NCI-H1436 (cell line): ENCODE measurements at places on chromosomes 11 and 22.

- DNase-seq = no peak
Measured at GRCh38 chr22:21067901-21068680, 22.3 kb downstream of the LRRC74B start.

DNA sequence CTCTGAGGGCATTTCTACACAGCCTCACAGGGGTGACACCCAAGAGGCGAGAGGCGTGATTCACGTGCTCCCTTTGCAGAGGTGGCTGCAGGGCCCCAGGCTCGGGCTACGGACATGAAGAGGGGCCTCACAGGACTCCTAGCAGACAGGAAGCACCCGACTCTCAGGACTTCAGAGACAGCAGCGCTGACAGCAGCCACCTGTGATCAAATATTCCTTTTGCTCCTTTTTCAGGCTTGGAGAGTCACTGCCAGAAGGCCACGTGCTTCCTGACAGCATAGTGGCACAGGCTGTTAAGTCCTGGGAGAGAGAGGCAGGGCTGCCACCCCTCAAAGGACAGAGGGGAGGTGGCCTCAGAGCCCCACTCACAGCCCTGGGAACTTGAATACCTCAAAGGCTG is 348.9 kb downstream of the CADM1 start:
- no peak for DNase-seq

DNA sequence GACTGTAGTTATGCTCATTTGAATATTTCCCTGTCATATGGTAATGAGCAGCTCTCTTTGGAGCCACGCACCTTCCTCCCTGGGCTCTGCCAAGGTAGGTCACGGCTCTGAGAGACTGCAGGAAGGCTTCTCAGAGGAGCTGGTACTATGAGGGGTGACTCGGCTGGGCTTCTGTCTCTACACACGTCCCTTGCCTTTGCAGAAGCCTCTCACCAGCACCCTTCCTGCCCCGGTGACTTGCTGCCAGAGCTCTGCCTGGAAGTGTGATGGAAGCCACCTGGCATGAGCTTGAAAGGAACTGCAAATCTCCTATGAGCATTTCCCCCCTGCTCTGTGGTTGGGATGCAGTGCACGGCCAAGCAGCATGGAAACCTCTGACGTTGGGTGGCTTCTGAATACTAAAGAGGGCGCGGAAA is 74.2 kb downstream of the KIRREL3 start:
- no peak for DNase-seq

DNA sequence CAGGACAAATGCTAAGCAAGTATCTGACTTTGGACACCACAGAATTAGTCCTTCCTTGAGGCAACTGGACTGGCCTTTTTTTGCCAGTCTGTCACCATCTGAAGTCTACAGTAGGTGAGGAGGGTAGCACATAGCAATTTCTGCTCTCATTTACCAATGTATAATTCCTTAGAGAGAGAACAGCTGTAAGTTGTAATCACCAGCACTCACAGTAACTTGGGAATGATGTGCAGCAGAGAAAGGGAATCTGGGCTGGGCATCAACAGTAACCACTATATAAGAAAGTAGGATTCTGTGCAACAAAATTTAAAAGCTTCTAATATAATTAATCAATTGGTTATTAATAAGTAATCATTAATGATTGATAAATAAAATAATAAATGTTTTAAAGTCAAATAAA is 86.3 kb upstream of the FAT3 start:
- DNase-seq = no peak

DNA sequence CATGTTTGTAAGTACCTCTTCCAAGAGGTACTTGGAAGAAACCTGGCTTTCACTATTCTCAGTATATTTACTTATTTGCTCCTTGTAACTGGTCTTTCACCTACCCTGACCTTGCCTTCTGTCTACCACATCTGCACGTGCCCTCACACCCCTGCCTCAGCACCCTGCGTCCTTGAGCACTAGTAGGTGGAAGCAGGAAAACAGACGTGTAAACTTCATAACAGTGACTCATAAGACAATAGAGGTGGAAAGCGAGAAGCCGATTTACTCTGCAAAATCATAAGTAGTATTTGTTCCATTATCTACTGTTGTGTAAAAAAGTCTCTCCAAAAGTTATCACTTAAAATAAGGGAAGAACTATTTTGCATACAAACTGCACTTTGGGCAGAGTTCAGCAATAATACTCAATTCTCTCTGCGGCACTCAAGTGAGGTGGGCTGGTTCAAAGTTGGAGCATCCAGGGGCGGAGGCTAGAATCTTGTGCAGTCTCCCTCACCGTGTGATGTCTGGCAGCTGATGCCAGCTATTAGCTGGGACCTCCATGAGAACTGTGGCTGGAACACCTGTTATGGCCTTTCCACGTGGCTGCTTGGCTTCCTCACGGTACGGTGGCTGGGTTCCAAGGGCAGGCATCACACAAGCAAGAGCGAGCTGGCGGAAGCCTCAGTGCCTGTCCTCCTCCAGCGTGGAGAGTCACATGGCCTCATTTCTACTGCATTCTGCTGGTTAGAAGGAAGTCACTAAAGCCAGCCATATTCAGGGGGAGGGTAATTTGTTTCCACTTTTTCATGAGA is 30.4 kb downstream of the PACS1 start:
- peak; percentile 1 for DNase-seq

GRCh38 chr11:1827095-1827813 is 7.5 kb upstream of the SYT8 start:
- DNase-seq = peak; percentile 7

DNA sequence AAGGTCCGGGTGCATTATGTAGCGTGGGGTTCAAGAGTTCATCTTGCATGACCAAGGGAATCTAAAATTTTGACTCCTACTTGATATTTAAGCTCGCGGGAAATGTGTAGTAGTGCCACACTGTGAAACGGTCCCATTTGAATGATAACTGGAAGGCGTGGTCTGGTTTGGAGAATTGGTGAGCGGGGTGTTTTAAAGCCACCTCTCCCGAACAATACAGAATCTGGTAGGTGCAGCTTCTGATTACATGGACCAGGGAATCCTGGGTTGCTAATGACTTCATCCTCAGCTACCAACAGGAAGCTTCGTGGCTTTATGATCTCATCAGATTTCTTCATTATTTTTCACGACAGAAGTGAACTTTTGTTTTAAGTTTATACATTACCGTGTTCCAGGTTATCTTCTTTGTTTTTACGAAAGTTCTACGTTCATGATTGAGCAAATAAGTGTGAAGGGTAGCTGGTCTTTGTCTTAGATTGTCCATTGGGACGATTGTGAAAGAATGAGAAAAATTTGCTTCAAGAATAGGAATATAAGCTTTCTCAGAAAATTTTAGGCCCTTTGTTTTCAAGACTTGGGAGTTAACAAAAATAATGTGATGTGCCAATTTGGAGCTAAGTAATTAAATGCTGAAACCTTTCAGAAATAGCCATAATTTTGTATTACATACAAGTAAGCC is 1.7 kb downstream of the QSER1 start:
- DNase-seq = peak; percentile 54

GRCh38 chr11:32081129-32081641 is 9.7 kb upstream of the RCN1 start:
- DNase-seq = no peak

DNA sequence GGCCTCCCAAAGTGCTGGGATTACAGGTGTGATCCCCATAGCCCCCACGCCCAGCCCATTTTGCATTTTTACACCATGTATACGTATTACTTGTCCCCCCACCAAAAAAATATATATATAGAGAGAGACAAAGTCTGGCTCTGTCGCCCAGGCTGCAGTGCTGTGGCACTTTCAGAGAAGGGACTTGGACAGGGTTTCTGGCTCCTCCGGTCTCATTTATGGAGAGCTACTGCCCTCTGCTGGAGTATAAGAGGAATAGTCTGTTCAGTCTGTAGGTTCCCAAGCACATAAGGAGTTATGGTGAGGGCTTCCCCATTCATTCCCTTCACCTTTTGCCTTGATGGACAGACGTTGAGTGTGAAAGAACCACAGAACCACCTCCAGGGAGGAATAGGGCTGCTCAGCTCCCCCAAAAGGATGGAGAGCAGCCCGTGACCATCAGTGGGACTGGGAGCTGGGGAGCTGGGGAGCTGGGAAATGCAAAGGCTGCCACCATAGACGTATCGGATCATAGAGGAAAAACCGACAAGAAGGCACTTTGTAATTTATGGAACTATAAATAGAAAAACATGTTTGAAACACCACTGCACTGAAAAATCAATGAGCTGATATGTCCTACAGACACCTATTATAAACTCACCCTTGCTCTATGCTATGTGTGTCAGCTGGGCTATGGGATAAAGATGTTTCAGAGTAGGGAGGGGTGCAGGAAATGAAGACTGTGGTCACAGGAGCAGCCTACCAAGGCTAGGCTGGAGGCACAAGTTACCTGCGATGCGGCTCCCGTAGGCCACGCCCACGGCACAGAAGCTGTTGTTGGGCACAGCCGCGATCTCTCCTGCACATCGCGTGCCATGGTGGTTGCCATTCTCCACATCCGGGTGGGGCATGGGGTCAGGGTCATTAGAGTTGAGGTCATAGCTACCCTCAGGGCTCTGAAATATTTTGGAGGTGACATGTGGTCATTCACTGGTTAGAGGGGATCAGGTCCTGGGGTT is 5.2 kb downstream of the PCSK7 start:
- peak; percentile 47 for DNase-seq

DNA sequence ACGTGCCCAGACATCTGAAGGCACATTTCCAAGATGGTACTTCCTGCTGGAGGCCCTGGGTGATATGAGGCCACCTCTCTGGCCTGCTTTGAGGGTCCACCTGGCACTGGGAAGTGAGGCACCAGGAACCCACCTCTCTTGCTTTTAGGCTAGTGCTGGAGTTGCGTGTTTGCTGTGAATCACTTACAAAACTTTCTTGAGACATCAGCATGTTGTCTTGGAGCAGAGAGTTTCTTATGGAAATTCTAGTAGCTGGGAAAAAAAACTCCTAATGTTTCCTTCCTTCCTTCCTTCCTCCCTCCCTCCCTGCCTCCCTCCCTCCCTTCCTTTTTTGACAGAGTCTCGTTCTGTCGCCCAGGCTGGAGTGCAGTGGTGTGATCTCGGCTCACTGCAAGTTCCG is 341.3 kb downstream of the MIAT start:
- no peak for DNase-seq

DNA sequence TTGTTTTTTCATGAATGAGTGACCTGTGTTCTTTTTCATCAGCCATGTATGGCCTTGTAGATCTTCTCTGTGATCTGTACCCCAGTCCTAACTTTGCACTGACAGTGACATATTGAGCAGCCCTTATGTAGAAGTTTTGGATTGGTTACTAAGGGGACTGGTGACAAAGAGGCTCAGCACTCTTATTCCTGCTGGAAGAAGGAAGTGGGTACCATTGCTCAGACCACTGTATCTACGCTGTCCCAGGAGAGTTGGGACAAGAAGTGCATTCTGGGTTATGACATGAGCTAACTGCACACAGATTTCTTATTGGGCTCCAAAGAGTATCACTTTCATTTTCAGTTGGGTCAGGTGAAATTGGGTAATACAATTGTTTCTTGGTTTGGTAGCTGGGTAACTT is 107.8 kb upstream of the RASSF10 start:
- DNase-seq = no peak

DNA sequence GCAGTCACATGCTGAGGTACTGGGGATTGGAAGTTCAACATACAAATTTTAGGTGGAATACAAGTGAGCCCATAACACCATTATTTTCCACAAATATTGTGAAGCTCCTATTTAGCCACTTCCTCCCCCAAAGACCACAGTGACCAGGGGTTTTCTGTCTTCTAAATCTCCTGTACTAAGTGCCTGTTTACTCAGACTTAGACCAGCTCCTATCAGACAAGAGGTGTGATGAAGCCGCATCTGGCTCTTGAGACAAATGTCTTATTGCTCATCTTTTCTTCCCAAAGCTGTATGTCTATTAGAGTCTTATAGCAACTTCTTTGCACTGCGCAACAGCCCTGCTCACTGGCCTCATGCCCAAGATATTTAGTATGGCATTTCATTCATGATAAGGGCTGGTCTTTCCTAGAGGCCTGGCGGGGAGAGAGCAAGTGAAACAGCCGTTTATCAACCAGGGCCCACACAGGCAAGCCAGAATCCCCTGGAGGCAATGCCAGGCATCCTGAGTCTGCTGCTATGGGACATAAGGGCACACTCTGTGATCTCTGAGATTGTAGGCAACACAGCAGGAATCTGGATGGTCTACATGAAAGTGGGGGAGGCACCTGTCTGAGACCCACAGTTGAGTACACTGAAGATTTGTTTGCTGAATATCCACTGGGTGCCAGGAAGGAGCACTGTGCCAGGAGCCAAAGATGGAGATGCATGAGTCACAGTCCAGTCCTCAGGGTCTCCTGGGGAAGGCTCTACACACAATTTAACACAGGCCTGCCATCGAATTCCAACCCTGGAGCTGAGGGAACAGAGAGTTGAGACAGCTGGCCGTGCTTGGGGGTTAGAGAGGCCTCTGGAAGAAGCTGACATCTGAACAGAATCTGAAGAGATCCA is 78.5 kb upstream of the NCAM1 start:
- no peak for DNase-seq

GRCh38 chr11:2740275-2740940 is 40.6 kb upstream of the KCNQ1OT1 start:
- DNase-seq = no peak
